ENCODE measurements at places on chromosomes 16 and 17.

- no peak for DNase-seq
These were observed 12.0 kb downstream of the USP36 start for GRCh38 chr17:78828470-78829185.

- DNase-seq = no peak
These were observed 2.3 kb downstream of the ALDH3A2 start for GRCh38 chr17:19650826-19651225.

- peak; percentile 69 for DNase-seq
These were observed 8.0 kb downstream of the ST3GAL2 start for GRCh38 chr16:70430667-70431536.

GRCh38 chr17:42135664-42136653, 13.4 kb downstream of the HSPB9 start:
- no peak for DNase-seq

GRCh38 chr16:89308391-89309333, 91.2 kb downstream of the ZNF778 start:
- DNase-seq = peak; percentile 46

GRCh38 chr17:21072745-21073197, 30.0 kb upstream of the USP22 start:
- no peak for DNase-seq

DNA sequence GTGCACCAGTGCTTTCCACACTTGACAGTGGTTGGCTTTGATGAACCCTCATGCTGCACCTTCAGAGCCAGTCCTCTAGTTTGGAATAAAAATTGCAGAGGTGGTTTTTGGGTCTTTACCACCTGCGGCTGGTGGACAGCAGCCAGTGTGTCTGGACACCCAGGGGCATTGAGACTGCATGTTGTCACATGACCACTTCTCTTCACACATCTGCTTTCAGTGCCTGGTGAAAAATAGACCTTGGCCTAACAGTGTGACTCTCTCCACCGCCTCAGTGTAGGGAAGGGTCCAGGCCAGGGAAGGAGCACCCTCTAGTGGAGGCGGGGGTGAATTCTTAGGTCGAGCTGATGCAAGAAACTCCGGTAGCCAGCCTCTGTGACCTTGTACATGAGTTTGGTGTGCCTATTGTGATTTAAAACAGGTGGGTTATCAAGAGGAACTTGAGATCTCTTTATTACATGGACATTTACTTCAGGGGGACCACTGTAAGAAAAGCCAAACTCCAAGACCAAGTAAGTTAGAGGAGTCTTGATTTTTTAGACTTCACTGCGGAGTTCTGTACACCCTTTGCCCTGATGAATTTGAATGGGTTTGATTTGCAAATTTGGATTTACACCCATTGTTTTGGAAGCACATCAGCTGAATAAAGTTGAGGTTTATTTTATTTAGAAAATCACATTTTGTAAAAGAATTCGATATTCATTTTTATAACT, 17.9 kb downstream of the GOSR2 start:
- peak; percentile 75 for DNase-seq

DNA sequence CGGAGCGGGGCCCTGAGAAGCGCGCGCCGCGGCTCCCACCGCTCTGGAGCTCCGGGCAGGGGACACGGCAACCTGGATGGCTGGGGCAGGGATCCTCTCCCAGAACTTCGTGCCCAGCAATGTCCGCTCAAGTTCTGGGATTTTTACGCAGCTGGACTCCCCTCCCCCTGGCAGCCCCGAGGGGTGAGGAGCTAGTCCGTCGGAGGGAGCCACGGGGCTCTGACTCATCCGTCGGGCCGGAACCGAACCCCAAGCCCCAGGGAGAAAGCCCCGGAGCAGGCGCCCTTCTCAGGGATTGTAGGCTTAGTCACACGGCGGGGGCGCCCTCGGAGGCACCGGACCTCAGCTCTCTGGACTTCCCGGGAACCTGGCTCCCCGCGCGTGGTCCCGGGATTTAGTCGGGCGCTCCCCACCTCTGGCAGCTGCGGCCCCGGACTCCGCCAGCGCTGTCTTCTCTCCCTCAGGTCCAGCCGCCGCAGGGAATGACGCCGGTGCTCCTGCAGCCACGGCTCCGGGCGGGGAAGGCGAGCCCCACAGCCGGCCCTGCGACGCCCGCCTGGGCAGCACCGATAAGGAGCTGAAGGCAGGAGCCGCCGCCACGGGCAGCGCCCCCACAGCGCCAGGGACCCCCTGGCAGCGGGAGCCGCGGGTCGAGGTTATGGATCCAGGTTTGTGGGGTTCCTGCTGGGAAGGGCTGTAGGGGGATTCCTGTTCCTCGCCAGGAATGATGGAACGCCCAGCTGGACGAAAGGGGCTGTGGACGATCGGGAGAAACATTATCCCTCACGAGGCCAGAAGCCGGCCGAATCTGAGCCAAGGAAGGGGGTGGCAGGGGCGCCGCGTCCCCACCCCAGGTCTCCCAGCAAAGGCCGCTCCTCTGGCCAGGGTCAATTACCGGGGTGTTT, 830 bp downstream of the SPHK1 start:
- peak; percentile 60 for DNase-seq

- no peak for DNase-seq
These were observed 2.0 kb downstream of the KDM6B start for GRCh38 chr17:7835814-7836595.

DNA sequence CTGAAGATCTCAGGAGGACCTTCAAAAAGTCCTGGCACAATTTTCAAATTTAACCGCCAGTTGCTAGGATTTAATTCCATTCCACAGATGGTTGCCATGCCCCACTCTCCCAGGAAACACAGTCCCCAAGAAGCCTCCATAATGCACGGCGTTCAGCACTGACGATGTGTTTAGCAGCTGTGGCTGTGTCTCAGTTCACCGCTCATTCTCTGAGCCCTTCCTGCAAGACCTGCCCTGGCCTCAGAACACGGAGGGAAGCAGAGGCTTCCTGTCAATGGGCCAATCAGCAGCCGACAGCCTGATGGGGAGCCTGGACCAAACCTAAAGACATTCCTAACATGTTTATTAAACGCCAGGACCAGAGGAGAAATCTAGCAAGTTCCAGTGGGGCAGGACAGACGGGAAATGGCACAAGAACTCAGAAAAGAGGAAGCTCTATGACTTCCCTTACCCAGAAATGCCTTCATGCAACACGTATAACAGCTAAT, 4.9 kb downstream of the MYLK3 start:
- peak; percentile 9 for DNase-seq

Data from stimulated activated naive CD8-positive, alpha-beta T cell treated with anti-CD3 and anti-CD28 coated beads, Interleukin-15, Interleukin-2, amounts not matched to agents 100 U/mL and 50 U/mL, for 24 hours (primary cell).